ENCODE measurements at places on chromosomes 4 and X.

DNA sequence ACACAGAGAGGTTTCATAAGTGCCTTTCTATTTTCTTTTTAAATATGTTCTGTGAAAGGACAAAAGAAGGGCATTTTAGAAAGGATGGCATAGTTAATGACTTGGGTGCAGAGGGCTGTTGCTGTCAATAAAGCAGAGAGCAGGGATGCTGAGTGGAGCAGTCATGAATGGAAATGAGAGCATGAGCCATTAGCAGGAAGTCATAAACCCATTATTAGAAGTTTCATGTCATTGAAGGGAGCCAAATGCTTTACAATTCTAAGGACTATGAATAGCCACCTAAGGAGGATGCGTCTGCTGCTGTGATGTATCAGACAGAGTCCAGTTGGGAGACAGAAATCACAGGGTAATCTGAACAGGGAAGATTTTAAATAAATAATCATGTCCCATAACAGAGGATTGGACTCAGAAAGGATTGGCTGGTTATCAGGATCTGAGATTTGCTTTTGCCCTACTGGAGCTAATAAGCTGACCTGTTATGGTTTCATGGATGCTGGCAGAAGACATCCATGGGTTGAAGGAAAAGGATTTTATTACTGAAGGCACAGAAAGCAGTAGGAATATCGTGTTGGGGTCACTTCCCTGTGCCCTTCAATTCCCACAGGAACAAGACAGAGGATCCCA lies 47.5 kb upstream of the WDR19 start:
- no peak for DNase-seq

GRCh38 chrX:85504381-85504780 lies 124.9 kb upstream of the POF1B start:
- DNase-seq, result no peak

GRCh38 chrX:45794995-45795337 lies 594.3 kb upstream of the DIPK2B start:
- no peak for DNase-seq

DNA sequence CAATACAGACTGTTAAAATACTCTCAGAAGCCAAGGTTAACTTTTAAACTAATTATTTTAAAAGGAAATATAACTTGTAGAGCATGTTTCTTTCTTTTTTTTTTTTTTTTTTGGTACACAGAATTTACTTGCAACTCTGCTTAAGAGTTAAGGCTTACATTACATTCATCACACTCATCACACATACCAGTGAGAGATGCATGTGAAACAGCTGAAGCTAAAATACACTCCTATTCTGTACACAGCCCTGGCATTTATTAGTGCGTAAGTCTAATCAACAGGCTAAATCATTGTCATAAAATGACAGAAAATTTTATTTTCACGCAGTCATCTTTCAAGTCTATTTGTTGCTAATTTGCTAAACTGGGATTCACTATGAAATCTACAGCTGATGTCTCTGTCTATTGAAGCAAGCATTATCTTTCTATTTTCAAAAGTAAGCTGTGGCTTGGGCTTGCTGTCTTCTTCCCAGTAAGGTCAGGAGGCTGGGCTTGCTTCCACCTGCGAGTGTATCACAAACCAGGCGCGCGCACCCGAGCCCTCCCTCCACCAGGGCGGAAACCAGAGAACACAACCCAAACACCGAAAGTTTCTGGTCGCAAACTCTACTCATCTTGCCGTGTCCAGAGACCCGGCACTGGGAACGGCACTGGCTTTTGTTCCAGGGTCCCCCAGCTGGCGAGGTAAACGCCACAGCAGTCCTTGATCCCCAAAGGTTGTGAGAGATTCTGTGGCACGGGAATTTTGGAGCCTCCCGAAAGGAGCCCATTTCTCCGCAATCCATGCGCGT lies 3.9 kb downstream of the MAML3 start:
- no peak for DNase-seq

DNA sequence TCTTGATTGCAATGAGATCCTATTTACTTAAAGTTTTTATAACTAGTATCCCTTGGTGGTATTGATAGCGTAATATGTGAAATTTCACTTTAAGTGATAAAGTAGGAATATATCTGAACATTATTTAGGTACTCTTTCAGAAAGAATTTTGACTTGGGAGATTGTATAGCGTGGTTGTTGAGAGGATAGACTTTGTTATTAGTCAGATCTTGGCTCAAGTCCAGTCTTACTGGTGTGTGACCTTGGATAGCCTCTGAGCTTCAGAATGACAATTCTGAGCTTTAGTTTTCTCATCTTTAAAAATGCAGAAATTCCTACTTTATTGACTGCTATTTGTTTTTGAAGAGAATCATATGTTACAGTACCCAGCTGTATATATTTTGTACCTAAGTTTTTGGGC lies 32.6 kb downstream of the DCK start:
- no peak for DNase-seq

- no peak for DNase-seq
Measured at GRCh38 chrX:52852110-52852860, 15.6 kb downstream of the XAGE3 start.

DNA sequence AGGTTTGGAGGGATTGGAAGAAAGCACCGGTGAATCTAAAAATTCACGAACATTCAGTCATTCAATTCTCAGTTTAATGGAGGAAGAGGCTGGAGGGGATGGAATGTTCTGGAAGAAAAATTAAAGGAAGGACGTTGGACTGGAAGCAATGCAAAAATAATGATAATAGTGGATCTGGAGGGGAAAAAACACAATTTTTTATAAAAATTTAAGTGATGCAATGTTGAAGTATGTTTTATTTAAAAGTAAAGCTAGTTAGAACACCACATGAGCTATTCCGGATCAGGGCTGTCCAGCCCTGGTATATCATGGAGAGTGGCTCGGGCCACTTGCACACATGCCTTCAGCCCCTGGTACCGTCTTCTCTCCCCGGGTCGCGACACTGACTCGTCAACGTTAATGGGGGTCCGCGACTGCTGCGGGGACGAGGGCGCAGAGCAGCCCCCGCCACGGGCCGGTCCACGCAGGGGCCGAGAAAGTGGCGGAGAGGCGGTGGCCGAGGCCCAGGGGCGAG lies 204.6 kb downstream of the TENM3 start:
- DNase-seq, result no peak

All from stimulated activated CD8-positive, alpha-beta memory T cell treated with anti-CD3 and anti-CD28 coated beads, Interleukin-15, amount 100 ng/mL, for 24 hours (primary cell).